ENCODE measurements at places on chromosomes 7 and 10. TPM values are rescaled to one million over a fixed set of nuclear protein-coding genes. Genes with fewer than 3 reads are reported as not detected.

Gene NOBOX
- total RNA-seq = not detected

- no peak for DNase-seq
Observed at GRCh38 chr7:47181746-47182361, 400.1 kb downstream of the TNS3 start.

DNA sequence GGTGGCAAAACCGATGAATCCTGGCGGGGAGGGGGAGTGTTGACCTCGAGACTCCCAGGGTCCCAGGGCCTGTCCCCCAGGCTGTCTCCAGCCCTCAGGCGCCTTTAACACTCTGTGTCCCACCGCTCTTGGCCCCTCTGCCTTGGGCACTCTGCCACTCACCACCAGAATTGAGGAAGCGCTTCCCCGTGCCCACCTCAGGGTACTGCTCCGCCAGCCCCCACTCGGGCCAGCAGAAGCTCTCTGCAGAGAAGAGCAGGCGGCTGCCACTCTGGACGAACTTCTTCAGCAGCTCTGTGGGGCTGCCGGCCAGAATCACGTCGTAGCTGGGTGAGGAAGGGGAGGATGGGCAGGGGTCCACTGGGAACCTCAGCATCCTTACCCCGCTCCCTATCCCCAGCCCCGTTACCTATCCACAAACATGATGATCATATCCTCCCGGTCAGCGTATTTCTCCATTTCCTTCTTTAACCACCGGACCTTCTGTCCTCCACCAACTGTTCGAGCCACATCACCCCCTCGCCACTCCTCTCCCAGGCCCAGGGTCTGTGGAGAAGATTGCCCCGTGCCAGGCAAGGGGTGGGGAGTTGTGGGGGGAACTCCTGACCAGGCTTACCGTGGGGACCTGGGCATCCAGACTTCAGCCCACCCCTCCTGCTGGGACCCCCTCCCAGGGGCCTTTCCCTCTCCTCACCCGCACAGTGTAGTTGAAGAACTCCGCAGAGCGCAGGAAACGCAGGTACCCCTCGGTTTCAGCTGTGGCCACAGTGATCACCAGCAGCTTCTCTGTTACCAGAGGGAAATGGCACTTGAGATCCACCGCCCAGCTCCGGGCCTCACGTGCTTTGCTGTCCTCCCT is 1.2 kb downstream of the PLOD3 start:
- DNase-seq = no peak

- no peak for DNase-seq
Observed at GRCh38 chr10:37733822-37734221, 123.6 kb downstream of the ZNF248 start.

DNA sequence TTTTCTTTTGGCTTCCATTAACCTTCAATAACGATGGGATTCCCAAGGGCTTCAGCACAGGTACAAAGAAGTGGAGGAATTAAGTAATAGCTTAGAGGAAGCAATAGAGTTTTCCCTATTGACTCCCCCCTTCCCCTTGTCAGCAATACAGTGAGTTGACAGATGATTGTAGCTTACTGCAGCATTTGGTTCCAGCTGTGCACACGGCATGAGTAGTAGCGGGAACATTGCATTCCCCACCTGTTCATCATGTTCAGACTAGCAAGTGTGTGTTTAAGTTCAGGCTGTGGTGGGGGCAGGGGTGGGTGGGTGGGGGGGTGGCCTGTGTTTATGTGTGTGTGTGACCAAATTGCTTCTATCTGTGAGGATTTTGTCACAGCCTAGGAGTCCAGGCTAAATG is 4.6 kb upstream of the ADRA2A start:
- no peak for DNase-seq

DNA sequence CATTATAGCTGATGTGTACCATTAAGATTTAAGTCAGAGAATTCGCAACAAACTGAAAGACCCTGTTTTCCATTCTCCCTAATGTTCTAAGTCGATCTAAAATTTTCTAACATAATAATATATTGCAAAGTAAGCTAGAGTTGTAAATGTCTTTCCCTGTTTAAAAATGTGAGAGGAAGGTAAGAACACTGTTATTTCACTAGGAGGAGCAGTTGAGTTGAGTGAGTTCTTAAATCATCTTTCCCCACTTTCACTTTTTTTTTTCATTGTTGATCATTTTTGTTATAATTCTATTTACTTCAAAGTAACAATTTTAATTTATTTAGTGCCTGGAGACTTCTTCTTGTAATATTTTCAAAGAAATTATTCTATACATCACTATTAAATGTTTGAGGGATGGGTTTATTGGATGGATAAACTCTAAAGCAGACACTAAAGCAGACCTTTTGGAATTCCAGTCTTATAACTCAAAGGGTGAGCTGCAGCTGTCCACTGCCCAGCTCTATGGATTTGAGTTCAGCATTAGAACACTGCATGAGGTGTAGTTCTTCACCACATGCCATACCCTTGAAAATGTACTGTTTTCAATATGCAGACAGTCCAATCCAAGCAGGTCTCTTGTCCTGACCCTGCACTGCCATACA is 181.3 kb upstream of the FZD1 start:
- DNase-seq = no peak

DNA sequence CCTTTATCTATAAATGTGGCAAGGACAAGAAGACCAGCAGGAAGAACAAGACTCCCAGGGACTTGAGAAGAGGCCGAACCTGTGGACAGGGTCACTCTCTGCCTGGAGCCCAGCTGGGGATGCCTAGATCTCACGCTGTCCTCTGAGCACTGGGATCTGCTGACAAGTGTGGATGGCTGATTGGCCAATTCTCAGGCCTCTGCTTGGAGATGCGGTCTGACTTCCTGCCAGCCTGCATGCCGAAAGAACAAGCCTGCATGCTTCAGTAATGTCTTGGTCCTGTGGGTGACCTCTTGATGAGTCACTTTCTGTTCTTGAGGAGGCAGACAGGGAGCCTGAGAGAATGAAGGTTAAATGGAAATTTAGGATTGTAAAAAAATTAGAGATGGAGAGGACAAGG is 84.7 kb downstream of the TMEM178B start:
- DNase-seq = no peak

GRCh38 chr7:30917216-30917893 is 5.7 kb downstream of the AQP1 start:
- DNase-seq = no peak

GRCh38 chr7:45579391-45579801 is 5.2 kb downstream of the ADCY1 start:
- DNase-seq = no peak

DNA sequence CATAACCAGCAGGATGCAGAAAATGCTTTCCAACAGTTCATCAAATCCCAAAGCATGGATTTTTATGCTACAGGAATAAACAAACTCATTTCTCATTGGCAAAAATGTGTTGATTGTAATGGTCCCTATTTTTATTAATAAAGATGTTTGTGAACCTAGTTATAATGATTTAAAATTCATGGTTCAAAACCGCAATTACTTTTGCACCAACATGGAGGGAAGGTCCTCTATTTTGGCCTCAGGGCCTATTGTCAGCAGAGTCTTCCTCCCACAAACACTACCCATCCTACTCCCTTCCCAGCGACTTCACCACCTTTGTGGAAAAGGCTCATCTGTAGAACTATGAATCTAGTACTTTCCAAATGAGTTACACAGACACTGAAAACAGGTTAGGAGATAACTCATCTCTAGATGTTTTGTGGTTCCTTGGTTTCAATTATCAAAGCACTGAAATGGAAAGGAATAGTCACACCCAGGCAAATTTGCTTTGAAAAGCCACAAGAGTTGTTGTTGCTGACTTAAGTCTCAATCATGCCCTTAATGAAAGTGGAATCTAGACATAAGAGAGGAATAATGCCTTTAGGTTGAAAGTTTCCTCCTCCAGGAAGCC is 59.4 kb upstream of the FRMD4A start:
- no peak for DNase-seq

Gene MYH16
- total RNA-seq = not detected

Gene PAX2
- total RNA-seq = not detected

DNA sequence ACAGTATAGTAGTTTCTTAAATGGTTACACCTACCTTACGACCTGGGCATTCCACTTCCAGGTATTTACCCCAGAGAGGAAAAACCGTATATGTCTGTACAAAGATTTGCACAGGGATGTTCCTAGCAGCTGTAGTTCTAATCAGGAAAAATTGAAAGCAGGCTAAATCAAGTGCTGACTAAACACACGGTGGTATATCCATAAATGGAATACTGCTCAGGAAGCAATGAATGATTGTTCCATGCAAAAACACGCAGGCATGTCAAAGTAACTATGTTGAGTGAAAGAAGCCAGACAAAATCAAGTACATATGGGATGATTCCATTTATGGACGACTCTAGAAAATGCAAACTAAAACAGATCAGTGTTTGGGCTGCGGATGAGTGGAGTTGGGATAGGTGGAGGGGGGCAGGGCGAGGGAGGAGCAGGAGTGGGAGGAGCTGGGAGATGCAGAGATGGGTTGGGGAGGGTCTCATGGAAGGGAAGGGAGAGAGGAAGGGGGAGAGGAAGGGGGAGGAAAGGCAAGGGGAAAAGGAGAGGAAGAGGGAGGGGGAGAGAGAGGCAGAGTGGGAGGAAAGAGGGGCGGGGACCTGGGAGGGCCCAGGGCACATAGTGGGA is 484 bp upstream of the MSRB2 start:
- DNase-seq = no peak

- no peak for DNase-seq
Observed at GRCh38 chr10:79060641-79061255, 8.0 kb upstream of the ZMIZ1 start.

DNA sequence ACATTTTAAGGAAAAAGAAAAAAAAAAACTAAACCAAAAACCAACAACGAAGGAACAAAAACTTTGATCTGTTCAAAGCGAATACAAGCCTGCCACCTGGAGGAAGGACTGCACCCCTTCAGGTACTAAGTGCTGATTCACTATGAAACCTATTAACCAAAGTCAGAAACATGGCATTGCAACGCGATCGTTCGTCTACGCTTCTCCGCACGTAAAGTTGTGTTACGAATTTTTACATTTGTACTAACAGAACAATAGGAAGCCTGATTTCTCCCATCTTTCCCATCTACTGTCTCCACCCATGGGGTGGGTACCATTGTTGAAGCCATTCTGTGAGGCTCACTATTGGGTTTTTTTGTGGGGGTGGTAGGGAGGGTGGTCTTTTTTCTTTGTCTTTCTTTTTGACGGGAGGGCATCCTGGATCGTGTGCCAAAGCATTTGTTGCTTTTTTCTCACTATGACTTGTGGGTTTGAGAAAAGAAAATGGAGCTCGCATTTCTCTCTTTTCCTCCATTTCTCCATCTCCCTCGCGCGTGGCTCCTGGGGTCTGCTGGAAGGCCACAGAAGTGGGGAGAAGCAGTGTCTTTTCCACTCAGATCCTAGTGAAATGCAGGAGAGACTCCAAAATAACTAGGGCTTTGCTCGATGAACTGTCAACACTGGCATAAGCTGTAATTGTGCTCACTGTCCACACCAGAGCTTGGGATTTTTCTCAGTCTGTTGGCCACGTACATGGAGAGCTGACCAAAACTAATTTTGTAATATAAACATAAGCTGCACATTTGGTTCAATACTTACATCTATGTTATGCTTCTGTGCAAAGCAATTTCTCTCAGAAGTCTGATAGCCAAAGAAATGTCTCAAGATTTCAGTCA is 100.9 kb upstream of the YAE1 start:
- DNase-seq = no peak

Measured in natural killer cell treated with Interleukin-12 subunit alpha and Interleukin-12 subunit beta and Interleukin-15 and Interleukin-18, amount 100 ng/mL, for 72 hours (primary cell).